ENCODE measurements at places on chromosomes 16 and 17.
A peak's percentile ranks its signal among the peaks of the same experiment; 100 is the strongest.

DNA sequence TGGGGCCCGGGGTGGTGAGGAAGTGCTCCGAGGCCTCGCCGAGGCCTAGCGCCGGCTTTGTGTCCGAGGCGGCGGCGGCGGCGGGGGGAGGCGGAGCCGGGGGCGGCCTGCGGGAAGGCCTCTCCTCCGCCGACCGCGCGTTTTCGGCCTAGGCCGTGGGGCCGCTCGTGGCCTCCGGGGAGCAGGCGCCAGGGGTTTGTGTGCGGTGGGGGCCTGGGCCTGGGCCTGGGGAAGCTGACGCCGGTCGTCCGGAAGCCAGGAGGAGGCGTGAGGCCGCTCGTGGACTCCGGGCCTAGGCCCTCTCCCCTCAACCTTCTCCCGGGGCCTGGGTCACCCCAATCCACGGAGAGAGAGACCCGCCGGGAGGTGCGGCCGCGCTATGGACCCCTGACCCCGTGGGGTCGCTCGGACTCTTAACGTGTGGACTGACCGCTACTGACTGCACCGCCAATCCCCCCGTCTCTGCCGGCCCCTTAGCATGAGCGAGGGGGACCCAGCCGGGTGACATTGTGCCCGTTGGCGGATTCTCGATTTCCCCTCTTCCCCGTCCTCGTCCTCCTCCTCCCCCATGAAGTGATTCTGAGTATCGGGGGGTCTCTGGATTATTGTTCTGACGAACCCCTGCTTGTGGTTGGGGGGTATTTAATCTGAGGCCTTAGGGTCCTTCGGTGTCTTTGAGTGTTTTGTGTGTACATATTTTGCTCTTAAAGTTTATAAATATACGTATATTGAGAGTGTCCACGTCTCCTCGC lies 660 bp downstream of the RBBP6 start:
- no peak for DNase-seq

DNA sequence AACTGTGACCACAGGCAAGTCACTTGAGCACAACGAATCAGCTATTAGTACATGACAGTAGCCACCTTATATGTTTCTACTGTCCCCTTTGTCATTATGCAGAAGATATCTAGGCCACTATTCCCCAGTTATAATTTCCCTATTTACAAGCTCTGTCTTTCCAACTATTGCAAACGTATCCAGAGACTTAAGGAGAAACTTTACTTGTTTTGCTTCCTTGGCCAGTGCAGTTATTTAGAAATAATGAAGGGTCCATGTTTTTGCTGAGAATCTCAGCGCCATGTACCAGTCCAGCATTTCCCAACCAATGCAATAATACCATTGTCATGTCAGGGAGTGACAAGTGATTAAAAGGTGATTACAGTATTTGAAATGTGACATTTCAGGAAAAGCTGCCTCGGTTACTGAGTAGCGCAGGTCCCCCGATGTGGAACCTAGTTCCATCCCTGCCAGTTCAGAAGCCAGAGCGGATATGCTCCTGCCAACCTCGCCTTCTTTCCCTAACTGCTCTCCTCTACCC lies 743 bp downstream of the ZNF624 start:
- DNase-seq, result no peak

DNA sequence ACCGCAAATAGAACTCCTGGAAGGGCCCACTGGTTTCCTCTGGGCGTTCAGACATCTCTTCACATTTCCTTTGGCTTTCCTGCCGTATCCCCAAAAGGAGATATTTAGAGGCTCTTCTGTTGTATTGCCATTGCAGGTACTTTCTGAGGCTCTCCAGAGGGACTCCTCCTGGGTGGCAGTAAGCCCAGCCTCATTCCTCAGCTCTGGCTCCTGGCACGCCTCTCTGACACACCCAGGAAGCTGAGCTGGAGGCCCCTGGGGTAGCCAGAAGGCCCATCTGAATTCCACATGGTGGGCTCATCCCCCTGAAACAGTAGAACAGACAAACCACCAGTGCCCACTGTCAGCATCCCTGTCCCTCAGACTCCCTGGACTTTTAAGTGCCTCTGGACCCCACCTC lies 206.7 kb downstream of the PARN start:
- DNase-seq, result no peak

DNA sequence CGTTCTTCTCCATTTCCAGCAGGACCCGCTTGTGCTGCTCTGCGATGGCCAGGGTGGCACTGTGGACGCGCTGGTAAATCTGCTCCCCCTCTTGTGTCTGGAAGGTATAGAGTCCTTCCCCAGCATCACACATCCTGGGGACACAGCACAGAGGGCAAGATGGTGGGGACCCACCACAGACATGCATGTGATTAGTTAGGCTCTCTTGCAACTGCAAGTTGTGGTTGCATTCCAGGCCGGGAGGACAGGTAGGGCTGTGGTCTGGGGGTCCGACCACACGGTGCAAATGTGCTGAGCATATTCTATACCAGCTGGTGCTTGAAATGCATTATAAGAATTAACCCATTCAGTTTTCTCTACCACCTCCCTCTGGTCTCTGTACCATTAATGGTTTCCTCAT lies 11.4 kb downstream of the POLR2C start:
- no peak for DNase-seq

- DNase-seq, result no peak
Measured at GRCh38 chr17:3859940-3860339, 13.9 kb upstream of the NCBP3 start.

DNA sequence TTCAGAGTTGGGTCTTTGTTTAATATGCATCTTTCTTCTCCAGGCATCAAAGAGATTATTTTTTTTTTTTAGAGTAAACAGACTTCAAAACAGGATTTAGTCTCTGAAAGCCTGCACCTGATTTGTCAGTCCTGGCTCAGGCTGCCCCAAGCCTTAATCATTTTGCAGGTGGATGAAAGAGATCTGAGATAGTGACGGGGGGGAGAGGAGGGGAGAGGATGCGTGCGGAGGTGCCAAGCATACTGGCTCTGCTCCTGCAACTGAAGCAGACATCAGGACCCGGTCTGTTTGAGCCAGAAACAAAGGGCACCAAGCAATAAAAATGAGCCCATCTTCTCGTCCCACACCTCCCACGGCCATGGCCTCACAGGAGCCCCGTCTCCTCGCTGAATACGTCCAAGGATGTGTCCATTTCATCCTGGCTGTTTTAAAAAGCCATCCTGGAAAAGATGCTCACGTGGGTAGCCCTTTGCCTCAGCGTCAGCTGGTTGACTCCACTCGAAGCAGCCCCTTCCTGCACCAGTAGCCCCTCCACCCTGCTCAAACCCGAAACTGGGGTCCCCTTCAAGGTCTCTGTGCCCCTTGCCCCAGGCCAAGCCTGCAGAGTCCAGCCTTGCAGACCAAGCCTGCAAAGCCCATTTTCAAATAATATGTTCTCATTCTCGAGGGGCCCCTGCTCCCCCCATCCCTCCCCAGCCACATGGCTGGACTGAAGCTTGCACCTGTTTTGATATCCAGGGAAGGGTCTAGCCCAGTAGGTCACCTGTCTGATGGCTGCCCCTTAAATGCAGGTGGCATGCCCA lies 84.8 kb upstream of the TNRC6C start:
- no peak for DNase-seq

- DNase-seq, result no peak
Measured at GRCh38 chr16:57935904-57936303, 35.0 kb downstream of the CNGB1 start.

GRCh38 chr17:19708431-19709175 lies 7.8 kb downstream of the SLC47A2 start:
- DNase-seq, result no peak

- DNase-seq, result no peak
Measured at GRCh38 chr17:81309140-81309858, 14.2 kb upstream of the SLC38A10 start.

DNA sequence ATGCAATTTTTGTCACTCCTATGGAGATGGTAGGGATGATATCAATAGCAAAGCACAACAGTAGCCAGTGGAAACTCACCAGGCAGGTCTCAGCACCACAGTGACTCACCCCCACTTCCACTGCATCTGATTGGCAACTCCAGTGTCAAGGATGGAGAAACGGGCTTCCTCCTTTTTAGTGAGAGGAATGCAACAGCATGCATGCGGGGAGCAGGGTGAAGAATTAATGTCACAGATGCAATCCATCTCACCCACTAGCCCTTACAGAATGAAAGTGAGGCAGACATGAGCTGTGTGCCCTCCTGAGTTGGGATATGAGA lies 467.0 kb upstream of the C16orf82 start:
- no peak for DNase-seq

- no peak for DNase-seq
Measured at GRCh38 chr16:83174671-83175070, 547.9 kb downstream of the CDH13 start.

- no peak for DNase-seq
Measured at GRCh38 chr16:64242492-64242891, 879.4 kb downstream of the CDH11 start.

GRCh38 chr17:17893801-17894644 lies 57.2 kb upstream of the SREBF1 start:
- DNase-seq, result no peak

GRCh38 chr17:2402544-2402943 lies 1.7 kb upstream of the MNT start:
- DNase-seq, result no peak

DNA sequence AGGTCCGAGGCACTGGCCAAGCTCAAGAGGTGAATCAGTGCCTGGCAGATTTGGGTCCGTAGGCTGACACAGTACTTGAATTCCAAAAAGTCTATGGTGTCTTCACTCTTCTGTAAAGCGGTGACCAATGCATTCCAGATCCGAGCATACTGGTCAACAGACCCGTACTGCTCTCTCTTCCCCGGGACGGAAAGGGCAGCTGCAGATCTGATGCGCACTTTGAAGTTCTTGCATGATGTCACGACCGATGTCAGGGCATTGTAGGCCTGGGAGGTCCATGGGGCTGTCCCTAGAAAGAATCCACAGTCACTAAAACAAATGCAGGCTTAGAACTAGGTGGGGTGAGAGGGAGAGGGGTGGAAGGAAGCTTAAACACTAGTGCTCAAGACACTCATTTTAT lies 34.9 kb downstream of the HEATR6 start:
- DNase-seq, result no peak

DNA sequence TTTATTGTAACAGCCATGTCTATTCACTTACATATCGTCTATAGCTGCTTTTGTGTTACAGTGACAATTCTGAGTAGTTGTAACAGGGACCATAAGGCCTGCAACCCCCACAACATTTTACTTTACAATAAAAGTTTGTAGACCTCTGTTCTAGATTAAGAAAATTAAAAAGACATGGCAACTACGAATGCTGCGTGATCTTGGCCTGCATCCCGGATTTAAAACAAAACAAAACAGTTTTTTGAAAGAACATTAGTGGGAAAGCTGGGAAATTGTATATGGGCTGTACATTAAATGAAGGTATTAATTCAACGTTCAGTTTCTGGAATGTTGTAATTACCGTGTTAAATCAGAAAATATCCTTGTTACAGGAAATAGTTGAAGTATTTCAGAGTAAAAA lies 64.1 kb downstream of the RMI2 start:
- DNase-seq, result no peak

- DNase-seq, result no peak
Measured at GRCh38 chr17:29579866-29580771, 9.3 kb downstream of the GIT1 start.

- no peak for DNase-seq
Measured at GRCh38 chr16:79563921-79564320, 36.6 kb downstream of the MAF start.

- no peak for DNase-seq
Measured at GRCh38 chr16:25925421-25925820, 233.7 kb downstream of the HS3ST4 start.

- no peak for DNase-seq
Measured at GRCh38 chr17:74295625-74296547, 21.9 kb downstream of the DNAI2 start.

GRCh38 chr16:67393788-67394154 lies 473 bp upstream of the TPPP3 start:
- no peak for DNase-seq

- DNase-seq, result no peak
Measured at GRCh38 chr17:43966276-43966675, 12.5 kb upstream of the PYY start.

GRCh38 chr17:74082886-74083285 lies 120.6 kb upstream of the RPL38 start:
- no peak for DNase-seq

DNA sequence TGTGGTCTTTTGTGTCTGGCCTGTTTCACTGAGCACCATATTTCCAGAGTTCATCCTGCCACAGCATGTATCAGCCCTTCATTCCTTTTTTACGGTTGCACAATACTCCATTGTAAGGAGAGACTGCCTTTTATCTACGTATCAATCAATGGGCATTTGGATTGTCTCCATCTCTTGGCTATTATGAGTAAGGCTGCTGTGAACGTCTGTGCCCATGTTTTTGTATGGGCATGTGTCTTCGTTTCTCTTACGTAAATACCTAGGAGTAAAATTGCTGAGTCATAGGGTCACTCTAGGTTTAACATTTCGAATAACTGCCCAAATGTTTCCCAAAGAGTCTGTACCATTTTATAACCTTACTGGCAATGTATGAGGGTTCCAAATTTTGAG lies 202.8 kb upstream of the FOXF1 start:
- no peak for DNase-seq

GRCh38 chr17:33653399-33653788 lies 360.3 kb upstream of the ASIC2 start:
- DNase-seq, result no peak

- no peak for DNase-seq
Measured at GRCh38 chr17:28878158-28878910, 19.2 kb downstream of the FLOT2 start.

- DNase-seq, result no peak
Measured at GRCh38 chr16:35862242-35862641, 2402.8 kb downstream of the TP53TG3F start.

GRCh38 chr17:76721463-76721862 lies 4.9 kb downstream of the JMJD6 start:
- DNase-seq, result no peak

DNA sequence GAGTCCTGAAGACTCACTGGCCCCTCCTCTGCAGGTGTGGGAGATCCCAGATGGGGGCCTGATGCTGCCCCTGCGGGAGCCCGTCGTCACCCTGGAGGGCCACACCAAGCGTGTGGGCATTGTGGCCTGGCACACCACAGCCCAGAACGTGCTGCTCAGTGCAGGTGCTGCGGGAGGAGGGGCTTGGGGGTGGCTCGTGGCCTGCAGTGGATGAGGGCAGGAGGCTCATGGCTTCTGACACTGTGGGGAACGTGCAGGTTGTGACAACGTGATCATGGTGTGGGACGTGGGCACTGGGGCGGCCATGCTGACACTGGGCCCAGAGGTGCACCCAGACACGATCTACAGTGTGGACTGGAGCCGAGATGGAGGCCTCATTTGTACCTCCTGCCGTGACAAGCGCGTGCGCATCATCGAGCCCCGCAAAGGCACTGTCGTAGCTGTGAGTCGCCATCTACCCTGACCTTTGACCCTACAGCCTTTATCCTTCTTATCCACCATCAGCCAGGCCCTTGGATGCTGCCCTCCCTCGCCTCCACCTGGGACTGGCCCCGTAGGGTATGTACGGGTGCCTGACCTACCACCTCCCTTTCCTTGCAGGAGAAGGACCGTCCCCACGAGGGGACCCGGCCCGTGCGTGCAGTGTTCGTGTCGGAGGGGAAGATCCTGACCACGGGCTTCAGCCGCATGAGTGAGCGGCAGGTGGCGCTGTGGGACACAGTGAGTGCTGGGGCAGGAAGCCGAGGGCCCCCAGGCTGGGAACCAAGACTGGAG lies 3.6 kb downstream of the CORO1A start:
- peak; percentile 47 for DNase-seq

All from iPS DF 6.9 (cell line).